Left renal pelvis (tissue), 4 donors: ENCODE measurements at places on chromosomes 12 and 14. TPM values are rescaled to one million over a fixed set of nuclear protein-coding genes. Genes with fewer than 3 reads are reported as not detected.

GRCh38 chr14:86574778-86575129 lies 1044.8 kb downstream of the FLRT2 start:
- no peak for DNase-seq

DNA sequence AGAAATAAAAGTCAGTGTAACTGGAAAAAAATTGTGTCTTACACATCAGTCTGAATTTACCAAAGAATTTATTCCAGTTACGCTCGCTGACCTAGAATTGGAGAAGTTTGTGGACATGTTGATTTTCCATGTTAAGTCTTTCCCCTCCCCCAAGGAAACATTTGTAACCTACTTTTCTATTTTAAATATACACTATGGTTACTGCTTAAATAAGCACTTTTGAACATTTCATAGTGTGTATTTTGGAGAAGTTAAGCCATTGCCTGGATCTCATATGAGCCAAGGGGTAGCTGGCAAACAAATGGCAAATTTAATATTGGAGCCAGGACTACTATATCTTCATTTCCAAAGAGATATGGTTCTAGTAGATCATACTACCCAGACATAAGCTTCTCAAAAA lies 42.9 kb upstream of the NT5DC3 start:
- no peak for DNase-seq

DNA sequence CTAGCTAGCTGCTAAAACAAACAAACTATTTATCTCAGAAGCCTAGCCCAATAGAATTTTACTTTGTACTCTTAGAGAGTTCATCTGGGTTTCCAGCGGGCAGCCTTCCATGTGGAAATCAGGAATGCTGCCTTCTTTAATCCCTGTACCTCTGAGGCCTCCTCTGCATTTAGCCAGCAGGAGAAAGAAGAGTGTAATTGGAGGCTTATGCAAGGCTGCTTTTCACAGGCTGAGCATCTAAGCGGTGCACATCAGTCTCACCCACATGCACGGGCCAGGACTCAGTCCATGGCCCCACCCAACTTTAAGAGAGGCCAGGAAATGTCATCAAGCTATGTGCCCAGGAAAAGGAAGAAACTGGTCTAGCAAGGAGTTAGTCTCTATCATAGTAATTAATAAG lies 14.0 kb upstream of the PTGDR start:
- no peak for DNase-seq

The MEG3 gene
- polyA plus RNA-seq: 132 TPM
